ENCODE measurements at places on chromosomes 3 and 15.
A peak's percentile ranks its signal among the peaks of the same experiment; 100 is the strongest.

- no peak for DNase-seq
Observed at GRCh38 chr15:91857224-91857585, 3.7 kb downstream of the SLCO3A1 start.

DNA sequence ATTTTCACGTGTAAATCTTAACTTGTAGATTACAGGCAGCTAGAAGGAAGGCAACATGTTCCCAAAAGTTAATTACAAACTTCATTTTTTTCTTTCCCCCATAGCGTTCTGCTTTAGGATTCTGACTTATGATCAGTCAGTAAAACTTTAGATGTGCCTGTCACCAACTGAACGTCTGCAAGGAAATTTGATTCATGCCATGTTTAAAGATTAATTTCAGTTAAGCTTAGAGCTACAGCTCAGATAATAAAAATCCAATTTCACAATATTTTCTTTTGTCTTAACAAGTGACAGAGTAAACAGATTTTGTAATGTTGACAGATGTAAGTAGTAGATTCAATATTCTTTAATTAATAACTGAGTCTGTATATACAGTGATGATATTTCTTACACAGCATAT, 253.1 kb downstream of the NFKBIZ start:
- DNase-seq, result no peak

- no peak for DNase-seq
Observed at GRCh38 chr3:30503446-30503845, 103.0 kb upstream of the TGFBR2 start.

- no peak for DNase-seq
Observed at GRCh38 chr3:132317229-132317948, at the start of gene ACP3. Gene ACP3 (plus strand): TSS chr3:132317407. CDS start chr3:132317457, 50 bp downstream.

- DNase-seq, result no peak
Observed at GRCh38 chr15:26391567-26392194, 381.2 kb downstream of the GABRB3 start.

DNA sequence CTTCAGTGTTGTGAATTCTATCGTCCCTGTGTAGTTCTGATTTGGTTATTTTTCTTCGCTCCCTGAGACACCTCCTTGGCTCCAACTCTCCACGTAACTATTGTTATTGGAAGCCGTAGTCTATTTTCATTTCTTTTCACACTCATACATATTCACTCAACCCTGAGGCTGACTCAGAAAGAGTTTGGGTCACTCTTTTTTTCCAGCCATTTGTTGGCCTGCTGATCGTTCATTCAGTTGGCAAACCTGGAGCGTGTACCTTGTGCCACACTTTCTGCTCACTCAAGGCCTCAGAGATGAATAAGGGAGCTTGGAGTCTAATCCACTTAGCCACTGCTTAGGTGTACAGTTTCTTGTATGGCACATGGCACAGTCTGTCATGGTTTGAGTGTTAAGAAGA, 22.4 kb downstream of the GYG1 start:
- DNase-seq, result no peak

- no peak for DNase-seq
Observed at GRCh38 chr3:46614431-46614830, 2.1 kb downstream of the FAM240A start.

DNA sequence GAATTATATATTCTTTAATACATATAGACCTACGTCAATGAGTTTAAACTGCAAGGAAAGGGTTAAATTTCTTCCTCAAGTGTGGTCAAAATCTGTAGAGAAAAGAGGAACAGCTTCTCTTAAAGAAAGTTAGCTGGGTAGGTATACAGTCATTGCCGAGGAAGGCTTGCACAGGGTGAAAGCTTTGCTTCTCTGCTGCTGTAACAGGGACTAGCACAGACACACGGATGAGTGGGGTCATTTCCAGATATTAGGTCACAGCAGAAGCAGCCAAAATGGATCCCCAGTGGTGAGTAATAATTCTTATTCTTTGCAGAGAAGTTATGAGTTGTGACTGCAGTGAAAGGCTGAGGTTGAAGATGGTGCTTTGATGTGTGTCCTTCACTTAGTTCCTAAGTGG, at the start of gene CD86:
Gene CD86 (plus strand): TSS at position 148 of the 400 bp plus-strand sequence. CDS start 128 bp downstream, at position 276.
- no peak for DNase-seq

GRCh38 chr15:36960947-36961227, 139.5 kb downstream of the MEIS2 start:
- DNase-seq, result no peak

GRCh38 chr3:31106912-31107311, 212.5 kb upstream of the GADL1 start:
- DNase-seq, result no peak

GRCh38 chr15:33119273-33119672, 75.2 kb downstream of the FMN1 start:
- no peak for DNase-seq

DNA sequence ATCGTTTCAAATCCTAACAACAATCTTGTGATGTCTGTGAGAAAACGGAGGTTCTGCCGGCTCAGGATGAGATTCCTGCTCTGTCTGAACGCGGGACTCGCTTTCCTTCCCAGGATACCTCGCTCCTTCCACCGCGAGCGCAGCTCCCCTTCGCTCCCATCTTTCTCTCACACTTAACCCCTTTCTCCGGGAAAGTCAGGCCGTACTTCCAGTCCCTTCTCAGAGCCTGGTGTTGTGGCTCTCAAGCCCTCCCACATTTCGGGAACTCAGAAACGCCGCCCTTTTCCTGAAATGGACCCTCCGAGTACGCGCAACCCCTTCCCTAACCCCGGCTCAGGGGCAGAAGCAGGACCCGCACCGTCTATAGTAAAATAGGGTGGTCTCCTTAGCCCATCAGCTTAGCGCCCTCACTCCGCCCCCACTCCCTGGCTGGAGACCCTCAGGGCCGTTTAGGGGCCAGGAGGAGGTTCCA, 378 bp upstream of the FEM1B start:
- DNase-seq, result peak; percentile 59

DNA sequence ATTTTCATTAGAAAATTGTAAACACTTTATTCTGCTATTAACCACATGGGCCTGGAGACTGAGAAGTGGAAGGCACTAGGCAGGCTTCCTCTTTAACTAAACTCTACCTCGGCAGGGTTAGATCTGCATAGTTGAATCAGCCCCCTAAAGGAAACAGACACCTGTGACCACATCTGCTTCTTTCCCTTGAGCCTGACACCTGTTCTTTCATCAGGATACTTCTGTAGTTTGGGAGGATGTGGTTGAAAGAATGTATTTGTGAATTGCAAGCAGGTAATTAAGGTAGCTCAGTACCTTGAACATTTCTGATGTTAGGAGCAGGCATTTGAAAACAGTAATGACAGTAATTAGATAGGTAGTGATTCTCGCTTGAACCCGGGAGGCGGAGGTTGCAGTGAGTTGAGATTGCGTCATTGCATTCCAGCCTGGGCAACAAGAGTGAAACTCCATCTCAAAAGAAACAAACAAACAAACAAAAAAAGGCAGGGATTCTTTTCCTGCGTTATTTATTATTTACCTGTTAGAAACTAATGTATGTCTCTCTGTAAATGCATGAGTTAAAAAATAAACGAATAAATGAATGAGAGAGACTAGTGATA, 468.5 kb downstream of the NLGN1 start:
- DNase-seq, result no peak
